ENCODE measurements at places on chromosomes 11 and 22. TPM values are rescaled to one million over a fixed set of nuclear protein-coding genes. Genes with fewer than 3 reads are reported as not detected.

- peak; percentile 81 for DNase-seq
These were observed 19.0 kb downstream of the KCNQ1 start for GRCh38 chr11:2463766-2464277.

The APOL4 gene
- not detected for total RNA-seq

- DNase-seq = no peak
These were observed 29.1 kb downstream of the MAP6 start for GRCh38 chr11:75639762-75640181.

GRCh38 chr11:117928446-117929141 is 608 bp downstream of the TMPRSS13 start:
- DNase-seq = no peak

The TSG101 gene
- total RNA-seq = 77.7 TPM

DNA sequence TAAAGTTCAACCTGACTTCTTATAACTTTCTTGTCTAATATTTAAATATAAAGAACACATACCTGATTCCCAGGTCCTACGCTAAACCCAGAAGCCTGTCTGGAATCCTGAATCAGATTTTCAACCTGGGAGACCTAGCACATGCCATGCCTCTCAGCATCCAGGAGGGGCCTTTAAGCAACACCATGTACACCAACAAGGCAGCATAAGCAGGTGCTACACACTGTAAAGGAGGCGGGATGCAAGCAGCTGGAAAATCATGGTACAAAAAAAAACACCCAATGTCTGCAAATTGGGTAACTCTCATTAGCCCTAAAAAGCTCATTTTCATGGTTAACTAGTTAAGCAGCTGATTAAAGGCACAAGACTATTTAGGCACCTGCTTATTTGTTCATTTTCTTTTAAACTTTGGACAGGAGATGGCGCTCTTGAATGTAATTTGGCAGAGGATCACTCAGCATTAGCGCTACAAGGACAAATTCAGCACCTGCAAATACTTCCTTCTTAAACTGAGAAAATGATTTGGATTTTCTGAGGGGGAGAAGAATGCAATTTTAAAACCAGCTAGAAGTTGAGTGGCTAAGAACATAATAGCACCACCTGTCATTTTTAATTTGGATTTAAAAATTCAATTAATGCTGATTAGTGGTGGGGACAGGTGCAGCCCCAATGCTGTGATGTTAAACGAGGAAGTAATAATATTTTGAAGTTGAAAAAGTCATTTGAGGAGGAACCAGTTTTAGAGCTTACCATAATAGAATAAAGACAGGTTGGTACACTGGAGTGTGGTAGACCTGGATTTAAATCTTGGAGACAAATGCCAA is 104.0 kb downstream of the FAR1 start:
- no peak for DNase-seq

The MYOD1 gene
- total RNA-seq = not detected

The RIC3 gene
- total RNA-seq = not detected

- DNase-seq = no peak
These were observed 14.1 kb downstream of the KBTBD3 start for GRCh38 chr11:106063009-106063408.

DNA sequence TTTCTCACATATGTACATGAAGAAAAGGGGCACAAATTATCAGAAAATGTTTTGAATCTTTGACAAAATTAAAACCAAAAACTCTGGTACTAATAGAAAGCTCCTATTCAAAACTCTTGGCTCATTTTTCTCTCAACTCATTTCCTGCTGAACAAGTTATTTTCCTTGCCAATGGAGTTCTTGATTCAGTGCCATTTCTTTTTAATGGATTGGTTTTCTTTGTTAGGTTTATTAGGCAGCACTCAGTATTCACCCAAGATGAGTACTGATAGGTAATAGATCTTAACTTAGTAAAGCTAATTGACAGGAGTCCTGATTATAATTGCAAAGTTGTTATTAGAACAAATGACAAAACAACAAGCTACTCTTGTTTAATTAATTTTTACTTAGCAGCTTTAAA is 279.4 kb upstream of the PDGFD start:
- DNase-seq = no peak

The RTN4RL2 gene
- total RNA-seq = 0.81 TPM

DNA sequence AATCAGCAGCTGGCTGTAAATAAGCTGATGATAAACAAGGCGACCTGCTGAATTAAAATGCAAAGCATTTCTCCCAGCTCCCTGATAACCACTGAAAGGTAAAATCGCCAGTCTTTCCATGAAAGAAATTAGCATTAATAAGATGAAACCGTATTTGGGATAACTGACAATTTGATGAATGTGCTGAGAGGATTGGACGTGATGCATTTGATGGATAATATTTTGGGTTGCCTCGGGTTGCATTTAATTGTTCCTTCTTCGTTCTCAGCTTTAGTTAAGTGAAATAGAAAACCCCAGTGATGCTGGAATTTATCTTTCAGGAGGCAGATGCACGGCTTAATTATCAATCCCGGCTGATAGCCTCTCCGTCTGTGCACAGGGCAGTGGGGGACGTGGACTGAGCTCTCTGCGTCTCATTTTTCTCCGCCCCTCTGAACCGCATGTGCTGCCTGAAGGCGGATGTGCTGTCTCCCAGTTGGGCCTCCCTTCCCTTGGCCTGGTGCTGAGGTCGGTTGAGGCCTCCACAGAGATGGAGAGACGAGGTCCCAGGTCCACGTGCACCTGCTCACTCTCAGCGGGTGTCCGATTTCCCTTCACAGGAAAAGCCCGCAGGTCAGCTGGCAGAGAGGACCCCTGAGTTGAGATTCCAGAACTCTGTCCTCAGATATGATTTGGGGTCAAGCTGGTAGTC is 846.2 kb downstream of the BRD1 start:
- no peak for DNase-seq

The GNB1L gene
- 6.0 TPM for total RNA-seq

GRCh38 chr22:46727813-46728364 is 10.2 kb downstream of the CERK start:
- no peak for DNase-seq

DNA sequence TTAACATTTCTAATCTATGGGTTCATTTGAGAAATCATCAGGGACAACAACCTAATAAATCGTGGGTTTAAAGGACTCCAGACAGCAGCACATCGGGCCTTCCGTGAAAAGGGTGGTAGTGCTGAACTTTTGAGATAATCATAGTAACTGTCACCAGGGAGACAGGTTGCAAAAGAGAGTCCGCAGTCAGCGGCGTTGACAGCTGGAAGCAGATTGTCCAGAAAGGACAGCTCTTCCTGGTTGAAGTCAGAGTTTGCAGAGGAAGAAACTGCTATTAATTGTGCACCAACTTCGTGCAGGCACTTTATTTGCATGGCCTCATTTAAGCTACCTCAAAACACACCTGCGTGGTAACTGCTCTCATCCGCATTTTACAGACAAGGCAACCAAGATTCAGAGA is 20.5 kb upstream of the ISX start:
- no peak for DNase-seq

DNA sequence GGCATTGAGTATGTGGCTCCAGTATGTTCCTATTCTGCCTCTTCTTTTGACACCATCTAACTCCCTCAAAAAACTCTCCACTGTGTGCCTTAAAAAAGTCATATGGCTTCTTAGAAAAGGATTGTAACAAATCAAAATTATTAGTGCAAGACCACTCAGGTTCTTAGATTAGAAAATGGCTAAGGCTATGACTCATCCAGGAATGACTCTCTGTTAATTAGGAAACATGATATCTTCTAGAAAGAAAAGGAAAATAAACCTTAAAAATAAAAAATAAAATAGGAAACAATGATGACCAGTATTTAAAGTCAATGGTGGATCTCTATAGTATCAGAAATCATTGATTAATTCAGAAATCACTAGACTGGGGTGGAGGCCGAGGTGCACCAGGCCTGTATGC is 21.7 kb downstream of the SLC25A17 start:
- no peak for DNase-seq

GRCh38 chr11:11946180-11946579 is 62.2 kb downstream of the DKK3 start:
- no peak for DNase-seq

The USP2 gene
- 0.24 TPM for total RNA-seq

The APOL5 gene
- not detected for total RNA-seq

DNA sequence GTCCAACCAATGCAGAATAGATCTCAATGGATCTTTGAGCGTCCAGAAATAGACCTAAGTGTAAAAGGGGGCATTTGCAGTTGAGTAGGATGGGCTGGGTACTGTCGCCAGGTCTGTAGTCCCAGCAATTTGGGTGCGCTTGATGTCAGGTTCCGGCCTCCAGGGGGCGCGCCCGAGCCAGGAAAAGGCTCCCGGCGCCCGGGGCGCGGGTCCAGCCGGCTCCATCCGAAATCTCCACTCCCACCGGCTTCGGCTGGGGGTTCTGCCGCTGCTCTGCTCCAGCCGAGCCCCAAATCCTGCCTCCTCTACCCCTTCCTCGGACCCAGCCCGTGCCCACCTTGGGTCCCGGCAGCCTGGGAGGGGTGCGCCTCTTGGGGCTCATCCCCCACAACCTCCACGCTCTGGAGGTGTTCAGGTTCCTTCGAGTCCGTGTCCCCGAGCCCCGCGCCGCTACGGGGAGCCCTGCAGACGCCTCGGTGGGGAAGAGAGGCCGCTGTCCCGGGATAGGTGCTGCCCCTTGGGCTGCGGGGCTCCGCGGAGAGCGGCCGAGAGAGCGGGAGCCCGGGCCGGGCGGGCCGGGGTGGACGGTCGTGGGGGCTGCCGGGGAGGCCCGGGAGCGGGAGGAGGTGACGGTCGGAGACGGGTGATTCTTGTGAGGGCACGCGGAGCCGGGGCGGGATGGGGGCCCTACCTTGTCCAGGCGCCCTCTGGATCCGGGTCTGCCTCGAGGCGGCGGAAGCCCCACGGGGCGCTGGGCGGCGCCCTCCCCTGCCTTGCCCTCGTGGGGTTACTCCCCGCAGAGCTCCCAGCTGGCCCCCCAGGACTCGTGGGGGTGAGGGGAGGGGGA is 13.0 kb upstream of the CYB5R3 start:
- DNase-seq = peak; percentile 95

The SLN gene
- total RNA-seq = not detected

The BIK gene
- not detected for total RNA-seq

DNA sequence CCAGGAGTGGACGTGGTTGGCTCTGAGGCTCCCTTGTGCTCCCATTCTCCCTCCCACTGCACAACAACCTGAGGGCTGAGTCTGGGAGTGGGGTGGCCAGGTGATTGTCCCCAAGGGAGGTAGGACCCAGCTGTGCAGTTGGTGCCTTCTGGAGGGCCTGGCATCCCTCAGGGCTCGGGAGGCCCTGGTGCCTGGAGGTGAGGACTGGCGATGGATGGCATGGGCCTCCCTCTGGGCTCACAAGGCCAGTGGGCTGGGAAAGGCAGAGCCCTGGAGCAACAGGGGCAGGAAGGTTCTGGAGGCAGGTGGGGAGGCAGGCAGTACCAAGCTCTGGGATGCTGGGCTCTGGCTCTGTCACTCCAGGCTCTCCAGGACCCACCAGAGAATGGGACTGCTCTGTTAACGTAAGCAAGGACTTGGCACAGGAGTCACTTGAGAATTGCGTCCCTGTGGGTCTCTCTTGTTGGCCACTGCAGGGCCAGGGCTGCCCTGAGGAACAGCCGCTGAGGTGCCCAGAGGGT is 114.2 kb downstream of the KCNQ1OT1 start:
- DNase-seq = peak; percentile 70

The KRTAP5-1 gene
- total RNA-seq = not detected

DNA sequence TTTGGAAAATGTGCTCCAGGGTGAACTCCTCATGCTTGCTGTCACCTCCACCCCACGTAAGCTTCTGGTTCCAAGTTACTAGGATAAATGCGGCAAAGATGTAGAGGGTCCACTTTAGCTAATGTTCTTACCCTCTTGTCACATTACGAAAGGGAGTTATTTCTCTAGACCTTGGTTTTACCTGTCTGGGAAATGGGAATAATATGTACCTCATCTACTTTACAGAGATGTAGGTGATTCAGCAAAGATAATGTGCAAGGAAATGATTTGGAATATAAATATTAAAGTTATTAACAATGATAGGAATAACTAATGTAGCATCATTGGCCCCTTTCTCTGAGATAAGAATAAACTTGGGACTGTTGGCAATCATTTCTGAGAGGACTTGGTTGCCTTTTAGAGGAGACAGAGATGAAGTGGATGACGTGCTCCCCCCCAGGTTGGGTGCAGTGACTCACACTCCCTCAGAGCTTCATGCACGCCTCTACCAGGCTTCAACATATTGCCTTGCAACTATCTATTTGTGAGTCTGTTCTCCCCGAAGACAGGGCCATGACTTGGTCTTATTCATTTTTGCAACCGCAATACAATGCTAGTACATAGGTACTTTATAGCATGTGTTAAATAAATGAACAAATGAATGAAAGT is 97.1 kb downstream of the ME3 start:
- DNase-seq = no peak

The IL18 gene
- total RNA-seq = 0.68 TPM

The KLHDC7B gene
- not detected for total RNA-seq

DNA sequence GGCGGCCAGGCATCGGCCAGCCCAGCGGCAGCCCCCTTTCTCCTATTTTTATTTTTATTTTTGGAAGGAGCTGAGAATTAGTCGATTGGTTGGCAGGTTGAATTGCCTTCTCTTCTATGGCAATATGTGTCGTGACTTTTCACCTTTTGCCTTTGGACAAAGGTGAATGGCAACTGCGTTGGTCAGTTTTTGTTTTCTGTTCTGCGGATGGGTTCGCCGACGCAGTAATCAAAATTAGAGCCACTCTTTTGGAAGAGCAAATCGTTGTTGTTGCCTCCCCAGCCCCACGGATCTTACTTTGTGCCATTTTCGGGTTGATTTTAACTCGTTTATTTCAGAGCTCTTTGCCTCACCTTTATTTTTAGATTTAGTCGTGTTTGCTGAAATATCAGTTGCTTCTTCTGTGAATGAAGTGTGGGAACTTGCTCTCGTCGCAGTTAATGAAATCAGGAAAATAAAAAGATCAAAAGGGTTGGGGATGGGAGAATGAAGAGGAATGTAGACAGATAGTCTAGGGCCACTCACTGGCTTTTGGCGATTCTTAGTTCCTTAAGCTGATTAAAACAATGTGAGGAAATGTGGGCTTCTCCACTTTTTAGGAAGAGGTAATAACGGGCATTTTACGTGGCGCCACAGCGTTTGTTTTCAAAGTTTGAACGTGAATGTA is 1.6 kb downstream of the CECR2 start:
- DNase-seq = no peak

The MFNG gene
- total RNA-seq = 1.5 TPM

The LRRC55 gene
- not detected for total RNA-seq

DNA sequence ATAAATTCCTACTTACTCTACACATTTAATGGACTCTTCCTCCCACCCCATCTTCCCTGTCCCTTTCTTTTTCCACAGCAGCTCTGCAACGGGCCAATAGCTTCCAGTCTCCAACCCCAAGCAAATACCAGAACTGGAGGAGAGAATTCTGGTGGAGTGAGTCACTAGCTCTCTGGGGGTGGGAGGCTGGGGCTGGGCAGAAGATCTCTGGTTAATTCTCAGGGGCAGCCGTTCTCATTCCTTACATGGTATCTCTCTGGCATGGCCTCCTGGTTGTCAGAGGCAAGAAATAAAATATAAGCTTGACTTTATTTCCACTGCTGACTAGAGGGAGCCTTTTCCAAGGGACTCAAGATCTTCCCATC is 90.4 kb upstream of the PARVA start:
- DNase-seq = peak; percentile 87

The SLC37A2 gene
- total RNA-seq = 0.37 TPM
